ENCODE measurements at places on chromosomes 1 and 21.

GRCh38 chr1:94101613-94102525 is 19.1 kb downstream of the ABCA4 start:
- DNase-seq: no peak

GRCh38 chr1:112388436-112388835 is 7.6 kb upstream of the CTTNBP2NL start:
- DNase-seq: no peak

GRCh38 chr1:201545851-201546492 is 7.0 kb downstream of the NAV1 start:
- no peak for DNase-seq

GRCh38 chr1:20723537-20724363 is 5.9 kb upstream of the KIF17 start:
- DNase-seq: no peak

DNA sequence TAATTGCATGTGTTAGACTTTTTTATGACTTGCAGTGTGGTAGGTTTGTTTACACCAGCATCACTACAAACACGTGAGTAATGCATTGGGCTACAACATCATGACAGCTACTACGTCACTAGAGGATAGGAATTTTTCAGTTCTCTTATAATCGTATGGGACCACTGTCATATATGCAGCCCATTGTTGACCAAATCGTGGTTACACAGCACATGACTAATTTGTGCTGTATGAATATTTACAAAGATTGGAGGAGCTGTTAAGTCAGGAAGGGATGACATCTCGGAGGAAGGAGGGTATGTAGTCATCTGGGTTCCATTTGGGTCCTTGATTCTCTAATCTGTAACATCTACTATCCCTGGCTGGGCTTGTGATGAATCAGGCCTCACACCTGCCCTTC is 270.9 kb downstream of the TNR start:
- DNase-seq: no peak

- DNase-seq: no peak
These were observed 238.2 kb downstream of the GRIK3 start for GRCh38 chr1:36796106-36796590.

DNA sequence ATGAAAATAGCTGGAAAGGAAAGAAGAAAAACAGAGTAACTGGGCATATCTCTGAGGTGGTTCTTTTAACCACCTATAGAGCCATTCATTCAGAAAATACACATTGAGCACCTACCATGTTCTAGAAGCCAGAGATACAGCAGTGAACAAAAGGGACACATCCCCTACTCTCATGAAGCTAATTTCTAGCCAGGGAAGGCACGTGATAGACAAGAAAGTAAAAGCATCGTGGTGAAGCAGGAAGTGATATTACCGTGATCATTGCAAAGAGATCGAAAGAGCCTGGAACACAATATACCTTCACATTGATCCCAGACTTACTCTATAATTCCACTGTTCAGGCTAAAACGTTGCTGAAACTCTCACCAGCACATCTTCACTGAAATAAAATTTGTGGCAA is 76.0 kb downstream of the TIAM1 start:
- DNase-seq: no peak

- DNase-seq: no peak
These were observed 266.3 kb downstream of the RHOU start for GRCh38 chr1:229001467-229002011.

DNA sequence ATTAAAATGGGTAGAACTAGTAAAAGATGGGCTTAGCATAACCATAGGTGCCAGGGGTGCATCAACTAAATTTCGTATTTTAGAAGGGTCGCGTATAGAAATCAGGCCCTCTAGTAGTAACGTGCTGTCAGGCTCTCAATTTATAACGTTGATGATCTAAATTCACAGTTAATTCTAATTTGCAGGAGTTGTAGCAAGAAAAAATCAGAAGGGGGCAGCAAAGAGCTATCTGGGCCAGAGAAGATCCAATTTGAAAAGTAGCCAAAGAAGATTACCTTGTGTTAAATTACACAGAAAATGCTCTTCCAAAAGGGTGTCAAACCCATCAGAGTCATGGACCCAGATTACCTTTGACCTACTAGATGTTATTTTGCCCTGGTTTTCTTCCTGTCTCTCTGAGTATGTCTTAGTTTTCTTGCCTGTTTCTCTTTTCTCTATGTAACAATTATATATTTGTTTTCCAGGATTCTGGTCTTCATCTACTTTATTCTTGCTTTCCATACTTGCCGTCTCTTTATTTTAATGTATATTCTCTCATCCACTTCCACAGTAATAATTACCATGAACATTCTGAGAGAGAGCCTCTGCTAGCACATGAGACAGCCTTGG is 1030.9 kb downstream of the AMY1C start:
- no peak for DNase-seq

GRCh38 chr1:107785496-107786202 is 179.3 kb downstream of the VAV3 start:
- no peak for DNase-seq

DNA sequence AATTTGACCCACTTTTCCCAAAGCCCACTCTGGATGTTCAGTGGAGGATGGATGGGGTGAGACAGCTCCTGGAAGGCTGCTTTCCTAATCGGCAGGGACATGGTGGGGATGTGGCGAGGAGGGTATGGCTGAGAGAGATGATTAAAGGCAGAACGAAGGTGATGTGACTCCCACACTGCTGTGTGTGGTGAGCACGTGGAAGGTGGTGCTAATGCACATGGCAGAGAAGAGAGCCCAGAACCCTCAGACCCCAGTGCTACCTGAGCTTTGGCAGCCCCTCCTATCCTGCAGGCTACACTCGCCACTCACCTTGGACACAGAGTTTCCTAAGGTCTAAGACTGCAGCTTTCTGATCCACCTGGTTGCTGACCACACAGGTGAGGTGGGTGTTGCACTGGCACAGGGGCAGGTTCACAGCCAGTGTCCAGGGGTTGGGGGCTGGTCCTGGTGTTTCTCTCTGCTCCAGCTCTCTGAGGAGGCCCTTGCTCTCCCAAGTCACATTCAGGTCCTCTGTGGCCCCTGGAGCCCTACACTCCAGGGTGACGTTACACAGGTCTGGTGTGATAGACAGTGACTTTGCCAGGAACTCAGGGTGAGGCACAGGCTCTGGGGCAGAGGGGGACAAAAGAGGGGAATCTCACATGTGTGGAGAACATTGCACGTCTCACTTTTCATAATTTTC is 151.4 kb upstream of the ETV3 start:
- no peak for DNase-seq

DNA sequence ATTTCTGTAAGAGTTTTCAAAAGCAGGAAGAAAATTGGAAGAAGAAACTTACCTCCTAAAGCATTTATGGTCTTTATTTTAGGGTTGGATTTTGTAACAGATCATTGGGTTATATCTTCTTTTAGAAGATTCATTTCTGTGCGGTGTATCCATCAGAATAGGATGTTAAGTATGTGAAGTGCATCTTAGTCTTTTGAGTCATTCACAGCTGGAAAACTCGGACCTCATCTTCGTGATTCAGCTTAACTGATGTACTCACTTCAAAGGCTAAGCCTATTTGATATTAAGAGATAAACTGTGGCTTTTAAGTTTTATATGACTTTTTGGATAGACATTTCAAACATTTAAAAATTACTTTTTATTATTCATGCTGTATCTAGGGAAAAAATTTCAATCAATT is 56.3 kb downstream of the GIPC2 start:
- DNase-seq: no peak

- DNase-seq: no peak
These were observed 367.4 kb downstream of the RPS6KC1 start for GRCh38 chr1:213418268-213419071.

DNA sequence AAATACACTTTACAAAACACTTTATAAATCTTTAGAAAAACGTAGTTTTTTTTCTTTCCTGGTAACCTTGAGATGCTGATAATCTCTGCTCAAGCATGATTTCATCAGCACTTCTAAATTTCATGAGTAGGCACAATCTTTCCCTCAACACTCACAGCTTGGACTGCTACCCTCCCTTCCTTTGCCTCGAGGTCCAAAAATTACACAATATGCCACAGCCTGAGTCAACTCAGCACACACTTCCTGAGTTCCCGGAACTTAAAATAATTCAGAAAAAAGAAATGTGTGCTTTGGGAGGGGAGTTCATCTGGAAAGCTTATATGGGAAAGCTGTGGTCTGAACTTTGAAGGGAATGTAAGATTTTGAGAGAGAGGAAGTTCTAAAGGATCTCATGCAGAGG is 5.9 kb downstream of the CLCA2 start:
- no peak for DNase-seq

- DNase-seq: no peak
These were observed 139.1 kb upstream of the ZC3H11B start for GRCh38 chr1:219751870-219752507.

- no peak for DNase-seq
These were observed 41.5 kb downstream of the CAPN9 start for GRCh38 chr1:230788561-230789275.

GRCh38 chr1:28417441-28417922 is 47.9 kb downstream of the PHACTR4 start:
- DNase-seq: no peak

GRCh38 chr1:203422116-203422515 is 53.5 kb upstream of the PRELP start:
- DNase-seq: no peak

Data from progenitor cell of endocrine pancreas (in vitro differentiated cells).